ENCODE measurements at places on chromosomes 5 and 9.

- no peak for DNase-seq
Observed at GRCh38 chr5:124754206-124754927, 7.9 kb upstream of the ZNF608 start.

DNA sequence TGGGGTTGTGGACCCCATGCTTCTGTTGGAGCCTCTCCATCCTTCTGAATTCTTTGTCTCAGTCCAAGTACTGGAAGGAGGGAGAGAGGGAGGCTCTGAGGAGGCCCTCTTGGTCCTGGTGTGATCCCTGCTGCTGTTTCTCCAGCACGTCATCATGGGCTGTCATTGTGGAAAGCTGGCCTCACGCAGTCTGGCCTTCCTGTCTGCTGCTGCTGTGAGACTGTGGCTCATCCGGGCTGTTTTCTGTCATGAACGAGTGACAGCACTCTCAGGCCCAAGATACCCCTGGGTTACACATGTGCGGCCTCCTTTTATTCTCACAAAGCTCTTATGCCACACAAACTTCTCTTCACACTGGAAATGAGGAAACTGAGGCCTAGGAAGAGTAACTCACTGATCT is 499.3 kb downstream of the CCDC171 start:
- no peak for DNase-seq

DNA sequence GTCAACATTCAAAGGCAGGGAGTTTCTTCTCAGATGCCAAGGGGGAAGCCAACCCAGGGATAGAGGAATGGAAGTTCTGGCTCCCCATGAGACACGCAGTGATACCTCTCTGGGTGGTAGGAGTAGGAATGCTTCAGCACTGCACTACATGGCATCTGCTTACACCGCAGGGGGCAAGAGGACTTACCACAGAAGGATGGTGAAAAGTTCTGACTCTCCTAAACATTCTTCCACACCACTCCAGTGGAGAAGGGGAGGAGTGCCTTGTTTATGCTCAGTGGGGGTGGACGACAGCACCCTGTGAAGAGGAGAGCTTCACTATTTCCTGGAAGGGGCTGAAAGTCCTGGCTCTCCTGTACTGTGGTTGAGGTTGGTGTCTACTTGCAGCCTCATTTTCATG is 1011.3 kb upstream of the WWC1 start:
- no peak for DNase-seq

DNA sequence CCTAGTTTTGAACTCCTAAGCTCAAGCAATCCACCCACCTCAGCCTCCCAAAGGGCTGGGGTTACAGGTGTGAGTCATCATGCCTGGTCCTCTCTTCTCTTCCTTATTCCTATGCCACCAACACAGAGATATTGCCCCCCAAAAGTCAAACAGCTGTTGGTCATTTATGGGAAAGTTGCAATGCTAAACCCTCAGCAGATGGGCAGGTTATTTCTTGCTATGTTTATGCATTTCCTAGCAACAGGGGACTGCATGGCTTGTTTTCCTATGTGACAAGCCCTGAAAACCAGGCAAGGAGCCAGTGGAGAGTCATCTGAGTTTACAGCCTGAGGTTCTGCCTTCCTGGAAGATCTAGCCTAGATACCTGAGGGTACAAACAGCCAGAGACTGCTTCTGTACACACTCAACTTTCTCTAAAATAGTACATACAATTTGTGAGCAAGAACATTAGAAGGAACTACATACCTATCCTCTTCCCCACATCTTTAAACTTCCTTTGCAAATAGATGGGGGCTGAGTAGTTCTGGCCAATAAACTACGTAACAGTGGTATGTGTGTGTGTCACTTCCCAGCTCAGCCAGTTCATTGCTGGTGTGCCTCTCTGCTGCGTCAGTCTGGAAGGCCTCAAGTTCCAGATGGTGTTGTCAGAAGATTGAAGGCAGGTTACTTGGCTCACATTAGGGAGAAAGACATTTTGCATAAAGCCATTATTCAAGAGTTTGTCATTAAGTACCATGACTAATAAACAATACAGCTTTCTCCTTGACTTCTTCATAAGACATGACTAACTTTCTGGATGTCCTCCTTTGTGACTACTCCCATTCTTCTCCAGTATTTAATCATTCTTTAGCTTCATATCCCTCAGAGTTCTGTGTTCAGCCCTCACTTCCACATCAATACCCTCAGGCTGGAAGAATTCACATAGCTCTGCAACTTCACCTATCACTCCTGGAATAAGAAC is 65.3 kb downstream of the CSNK1A1 start:
- DNase-seq, result no peak

DNA sequence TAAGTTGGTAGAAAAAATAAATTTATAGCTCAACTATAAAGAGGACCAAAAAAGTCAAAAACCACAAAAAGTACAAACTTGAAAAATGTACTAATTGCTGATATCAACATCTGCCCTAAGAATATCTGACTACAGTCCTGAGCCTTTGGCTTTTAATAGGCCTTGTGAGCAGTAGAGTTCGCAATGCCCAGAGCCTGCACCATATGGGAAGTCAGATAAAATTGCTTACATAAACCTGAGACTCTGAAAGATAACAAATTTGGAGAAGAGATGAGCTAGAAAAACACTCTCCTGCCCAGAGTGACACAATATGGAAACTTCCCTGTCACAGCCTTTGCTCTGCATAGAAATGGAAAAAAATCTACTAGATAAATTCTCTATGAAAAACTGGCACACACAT is 368.0 kb upstream of the GRIN3A start:
- no peak for DNase-seq

DNA sequence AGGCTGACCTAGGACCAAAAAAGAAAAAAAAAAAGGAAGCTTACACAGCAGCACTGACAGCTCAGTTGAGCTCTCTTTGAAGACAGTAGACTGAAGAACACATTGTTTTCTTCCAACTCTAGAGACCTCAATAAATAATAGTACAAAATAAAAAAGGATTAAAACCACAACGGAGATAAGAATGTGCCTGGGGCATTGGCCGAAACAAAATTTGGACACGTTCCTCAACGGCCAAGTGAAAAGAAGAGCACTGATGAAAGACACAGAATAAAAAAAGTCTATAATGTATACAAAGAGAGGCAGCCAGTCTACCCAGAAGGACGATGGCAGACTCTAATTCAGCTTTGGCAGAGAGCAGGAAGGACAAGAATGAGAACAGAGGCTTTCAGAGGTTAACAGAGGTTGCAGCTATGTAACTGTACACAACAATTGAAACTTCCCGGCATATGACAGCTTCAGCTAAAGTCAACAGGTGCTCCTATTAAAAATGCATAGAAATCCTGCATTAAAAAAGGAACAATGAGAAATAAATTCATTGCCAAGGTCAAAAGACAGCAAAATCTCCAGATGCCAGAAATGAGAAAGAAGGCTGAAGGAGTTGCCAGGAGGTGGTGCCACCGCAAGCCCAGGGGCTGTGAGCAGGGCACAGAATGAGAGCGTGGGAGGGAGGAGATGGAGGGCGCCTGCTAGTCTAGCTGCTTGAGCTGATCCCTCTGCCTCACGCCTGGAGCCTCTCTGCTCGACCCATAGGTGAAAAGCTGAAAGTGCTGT is 113.9 kb downstream of the DCP2 start:
- DNase-seq, result no peak

- no peak for DNase-seq
Observed at GRCh38 chr9:115104908-115105307, 13.0 kb downstream of the TNC start.

DNA sequence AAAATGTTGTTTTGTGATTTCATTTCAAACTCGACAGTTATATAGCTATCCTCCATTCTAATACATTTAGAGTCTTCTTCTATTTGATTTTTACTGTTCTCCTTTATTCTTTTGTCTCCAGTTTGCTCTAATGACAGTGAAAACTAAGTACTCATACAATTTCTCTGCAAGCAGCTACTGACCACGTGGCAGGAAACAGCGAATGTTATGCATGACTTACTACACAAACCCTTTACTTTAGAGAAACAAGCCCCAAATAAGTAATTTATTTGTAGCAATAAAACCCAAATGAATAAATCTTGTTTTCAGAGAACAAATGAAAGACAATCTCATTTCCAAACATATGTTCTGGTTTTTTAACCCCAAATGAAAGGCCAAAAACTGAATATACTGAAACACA is 41.9 kb downstream of the CDH6 start:
- no peak for DNase-seq

- DNase-seq, result no peak
Observed at GRCh38 chr9:35619800-35620158, 1.6 kb upstream of the CD72 start.

- no peak for DNase-seq
Observed at GRCh38 chr9:81620002-81620390, 69.4 kb downstream of the TLE1 start.

DNA sequence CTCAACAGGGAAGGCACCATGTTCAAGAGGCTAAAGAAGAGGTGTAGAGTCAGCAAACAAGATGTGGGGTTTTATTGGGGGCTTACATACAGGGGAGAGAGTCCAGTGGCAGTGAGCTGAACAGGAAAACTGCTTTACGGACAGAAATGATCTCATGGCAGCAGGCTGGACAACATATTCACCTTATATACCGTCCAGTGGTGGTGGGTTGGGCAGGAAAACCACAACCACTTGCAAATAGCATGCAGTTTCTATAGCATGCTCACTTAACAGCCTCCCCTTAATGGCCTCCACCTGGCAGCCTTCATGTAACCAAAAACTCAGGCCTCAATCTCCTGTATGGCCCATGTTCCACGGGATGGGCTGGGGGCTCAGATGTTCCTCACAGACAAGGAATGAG is 5.4 kb downstream of the TNFSF8 start:
- DNase-seq, result no peak

- no peak for DNase-seq
Observed at GRCh38 chr9:105206821-105207699, 37.4 kb upstream of the SLC44A1 start.

DNA sequence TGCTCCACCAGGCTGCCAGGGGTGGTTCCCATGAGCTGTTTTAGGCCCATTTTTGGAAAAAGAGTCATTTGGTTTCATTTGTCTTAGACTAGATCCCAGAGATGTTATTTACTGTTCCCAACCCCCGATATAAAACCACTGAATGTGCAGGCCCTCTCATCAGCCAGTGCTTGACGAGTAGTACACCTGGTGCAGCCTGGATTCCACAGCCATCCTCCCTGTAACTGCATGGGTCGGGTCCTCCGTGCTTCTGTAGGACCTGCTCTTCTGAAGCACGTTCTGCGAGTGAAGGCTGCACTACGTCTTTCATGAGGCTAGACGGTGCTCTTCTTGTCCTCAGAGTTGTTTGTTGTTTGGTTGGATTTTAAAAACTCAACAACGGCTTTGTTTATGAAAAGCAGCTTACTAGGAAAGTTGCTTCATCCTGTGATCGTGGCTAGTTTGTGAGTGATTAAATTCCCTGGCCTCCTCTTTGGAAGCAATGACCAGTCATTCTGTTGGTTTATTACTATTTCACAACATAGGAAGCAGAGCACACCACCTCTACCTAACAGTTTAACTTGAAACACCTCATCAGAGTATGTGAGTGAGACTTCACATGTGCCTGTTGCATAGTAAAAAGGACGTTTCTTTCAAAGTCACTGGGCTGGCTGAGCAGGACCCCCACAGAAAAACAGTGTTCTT is 135.2 kb downstream of the AOPEP start:
- no peak for DNase-seq

- DNase-seq, result no peak
Observed at GRCh38 chr9:137801023-137801319, 76.6 kb upstream of the CACNA1B start.

DNA sequence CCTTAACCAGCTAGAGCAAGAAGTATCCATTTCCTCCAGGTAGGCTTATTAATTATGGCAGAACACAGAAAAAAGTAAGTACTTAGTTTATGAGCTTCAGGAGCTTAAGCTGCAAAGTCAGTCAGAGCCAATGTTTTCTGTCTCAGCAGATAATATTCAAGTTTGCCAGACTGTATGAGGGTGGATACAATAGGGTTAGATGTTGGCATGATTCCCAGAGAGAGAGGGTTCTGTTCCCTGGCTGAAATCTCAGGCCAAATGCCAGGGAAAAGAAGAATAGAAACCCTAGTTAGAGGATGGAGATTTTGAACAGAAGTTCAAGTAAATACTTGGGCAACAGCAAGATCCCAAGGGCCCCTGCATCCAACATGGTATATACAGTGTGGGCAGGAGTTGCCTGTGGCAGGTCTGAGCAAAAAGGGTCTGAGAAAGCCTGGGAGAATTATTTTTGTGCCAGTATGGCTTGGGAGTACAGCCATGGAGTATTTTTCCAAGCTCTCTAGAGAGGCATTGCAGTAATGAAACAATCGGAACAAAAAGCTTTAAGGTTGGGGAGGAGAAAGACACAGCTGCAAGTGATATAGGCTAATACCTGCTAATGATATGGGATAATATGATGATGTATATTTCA is 31.0 kb upstream of the ISOC1 start:
- no peak for DNase-seq

- no peak for DNase-seq
Observed at GRCh38 chr5:127878174-127878750, 175.1 kb downstream of the CCDC192 start.

- no peak for DNase-seq
Observed at GRCh38 chr5:149636861-149637246, 55.6 kb downstream of the ARHGEF37 start.

DNA sequence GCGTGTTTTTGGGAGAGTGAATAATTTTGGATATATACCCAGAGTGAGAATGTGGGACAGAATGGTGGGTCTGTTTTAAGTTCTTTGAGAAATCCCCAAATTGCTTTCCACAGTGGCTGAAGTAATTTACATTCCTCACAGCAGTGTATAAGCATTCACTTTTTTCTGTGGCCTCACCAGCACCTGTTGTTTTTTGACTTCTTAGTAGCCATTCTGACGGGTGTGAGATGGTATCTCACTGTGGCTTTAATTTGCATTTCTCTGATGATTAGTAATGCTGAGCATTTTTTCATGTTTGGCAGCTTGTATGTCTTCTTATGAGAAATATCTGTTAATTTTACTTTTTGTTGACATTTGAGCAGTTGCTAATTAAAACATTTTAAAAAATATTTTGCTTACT is 9.4 kb upstream of the SPATA31D1 start:
- no peak for DNase-seq
